ENCODE measurements at places on chromosomes 4 and X. TPM values are rescaled to one million over a fixed set of nuclear protein-coding genes. Genes with fewer than 3 reads are reported as not detected.

UGT2B28 gene
- not detected for total RNA-seq

SHOX gene
- not detected for total RNA-seq

LRRC66 gene
- 0.30 TPM for total RNA-seq

MAGEE2 gene
- not detected for total RNA-seq

HOPX gene
- total RNA-seq: 215 TPM

BEX1 gene
- total RNA-seq: not detected

IQCM gene
- total RNA-seq: not detected

DNA sequence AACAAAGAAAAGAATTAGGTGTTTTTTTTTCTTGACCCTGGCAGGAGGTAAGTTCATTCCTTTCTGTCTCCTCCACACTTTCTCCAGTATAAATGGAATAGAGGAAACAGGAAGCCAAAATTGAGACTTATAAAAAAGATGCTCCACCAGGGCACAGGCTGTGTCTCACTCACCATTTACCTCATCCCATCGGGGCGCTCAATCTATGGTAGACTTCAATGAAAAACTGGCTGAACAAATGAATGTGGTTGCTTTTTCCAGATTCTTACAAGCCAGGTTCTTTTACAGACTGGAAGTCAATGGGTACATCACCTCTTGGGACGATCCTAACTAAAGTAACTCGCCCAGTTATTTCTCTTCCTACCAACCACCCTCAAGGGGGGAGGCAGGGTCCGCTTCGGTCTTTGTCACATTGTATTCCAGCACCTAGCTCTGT is 685 bp downstream of the COMMD8 start:
- peak overlapping the region; percentile 69 for H3K27ac ChIP-seq
- peaks cover 11% of the 10 kb centered on the region for H3K36me3 ChIP-seq
- peak overlapping the region; percentile 80 for H3K4me3 ChIP-seq
- H3K4me1 ChIP-seq: peaks cover 29% of the 10 kb centered on the region
- DNase-seq: no peak

DNA sequence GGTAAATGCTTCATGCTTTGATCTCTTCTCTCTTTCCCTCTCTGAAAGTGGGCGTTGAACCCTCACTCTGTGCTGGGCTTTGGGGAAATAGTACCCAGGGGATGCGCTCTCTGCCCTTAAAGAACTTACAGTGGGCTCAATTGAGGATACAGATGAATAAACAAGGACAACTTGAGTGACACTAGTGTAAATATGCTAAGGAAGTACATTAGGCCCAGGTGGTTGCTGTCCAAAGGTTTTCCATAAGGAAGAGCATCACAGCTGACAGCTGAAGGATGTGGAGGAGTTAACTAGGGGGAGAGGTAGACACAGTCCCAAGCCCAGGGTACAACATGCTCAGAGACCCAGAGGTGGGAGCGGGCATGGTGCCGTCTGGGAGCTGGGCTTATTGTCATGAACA is 49.4 kb downstream of the TENM3 start:
- no peaks in the 10 kb centered on the region for H3K36me3 ChIP-seq
- H3K27me3 ChIP-seq: no peaks in the 10 kb centered on the region
- no peaks in the 10 kb centered on the region for H3K4me1 ChIP-seq
- H3K4me3 ChIP-seq: no peak overlapping the region

DNA sequence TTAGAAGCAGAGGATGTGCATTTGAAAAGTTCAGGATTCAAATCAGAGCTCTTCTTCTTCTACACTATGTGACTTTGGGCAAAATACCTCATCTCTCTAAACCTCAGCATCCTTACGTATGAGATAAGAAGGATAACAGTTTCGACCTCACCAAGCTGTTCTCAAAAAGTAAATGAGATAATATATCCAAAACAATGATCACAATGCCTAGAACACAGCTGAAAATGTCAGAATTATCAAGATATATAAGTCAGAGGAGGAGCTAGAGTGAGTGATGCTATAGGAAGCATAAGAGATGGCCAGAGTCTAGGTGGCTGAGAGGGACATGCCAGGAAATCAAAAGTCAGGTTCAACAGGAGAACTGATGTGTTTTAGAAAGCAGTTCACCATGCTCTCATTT is 168.0 kb downstream of the EFHC2 start:
- H3K4me1 ChIP-seq: no peaks in the 10 kb centered on the region
- H3K4me3 ChIP-seq: no peak overlapping the region
- DNase-seq: no peak
- H3K27me3 ChIP-seq: no peaks in the 10 kb centered on the region
- H3K36me3 ChIP-seq: no peaks in the 10 kb centered on the region

DNA sequence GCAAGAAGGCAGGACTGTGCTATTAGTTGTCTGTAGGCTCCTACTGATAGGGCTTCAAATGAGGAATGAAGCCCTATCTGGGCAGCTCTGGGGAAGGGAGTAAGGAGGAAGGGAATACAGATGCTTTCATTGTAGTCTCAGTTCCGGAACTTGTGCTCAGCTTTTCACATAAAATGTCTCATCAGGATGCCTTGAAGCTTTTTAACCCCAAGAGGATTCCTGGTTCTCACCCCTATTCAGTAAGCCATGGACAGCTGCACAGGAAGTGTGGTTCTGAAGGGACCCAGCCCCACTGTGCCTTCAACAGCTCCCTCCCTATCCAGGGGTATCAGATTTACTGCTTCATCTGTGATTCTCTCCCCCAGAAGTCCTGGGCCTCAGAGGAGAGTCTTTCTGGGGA is 5.0 kb downstream of the ARMCX5 start:
- DNase-seq: no peak
- peaks cover 14% of the 10 kb centered on the region for H3K4me1 ChIP-seq
- no peak overlapping the region for H3K27ac ChIP-seq
- peaks cover 23% of the 10 kb centered on the region for H3K36me3 ChIP-seq
- no peak overlapping the region for H3K4me3 ChIP-seq
- H3K27me3 ChIP-seq: no peaks in the 10 kb centered on the region

DNA sequence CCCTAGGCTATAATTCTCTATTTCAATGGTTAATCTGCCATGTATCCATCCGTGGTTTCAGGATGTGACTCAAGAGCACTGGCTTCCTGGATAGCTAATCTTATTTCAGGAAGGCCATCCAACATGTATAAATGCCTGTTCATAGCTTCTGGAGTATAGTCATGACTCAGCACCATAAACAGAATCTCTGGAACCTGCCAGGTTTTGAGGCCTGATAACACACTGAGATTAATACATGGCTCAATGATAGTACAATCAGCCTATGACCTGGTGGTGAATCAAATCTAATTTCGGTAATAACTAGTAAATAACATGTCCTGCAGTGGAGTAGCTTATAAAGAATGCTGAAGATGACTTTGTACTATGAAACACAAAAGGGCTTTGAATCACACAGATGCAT is 5.7 kb upstream of the IL13RA2 start:
- DNase-seq: no peak
- no peaks in the 10 kb centered on the region for H3K27me3 ChIP-seq
- H3K36me3 ChIP-seq: no peaks in the 10 kb centered on the region
- H3K27ac ChIP-seq: no peak overlapping the region

DNA sequence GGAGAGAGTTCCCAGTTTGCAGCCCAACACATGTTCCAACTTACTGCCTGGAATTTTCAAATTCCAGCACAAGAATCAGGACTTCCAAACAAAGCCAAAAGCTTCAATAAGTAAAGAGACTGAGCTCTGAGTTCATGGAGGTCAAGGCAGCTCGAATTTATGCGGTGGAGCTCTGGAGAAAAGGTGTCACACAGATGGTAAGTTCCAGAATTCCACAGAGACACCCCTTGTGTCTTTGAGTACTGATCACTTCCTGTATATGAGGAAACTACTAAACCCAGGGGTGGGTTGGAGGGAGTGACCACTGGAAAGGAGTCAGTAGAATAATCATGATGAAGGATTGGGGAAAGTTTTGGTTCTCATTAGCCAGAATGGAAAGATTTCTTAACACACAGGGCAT is 118.5 kb upstream of the GUCY1A1 start:
- H3K36me3 ChIP-seq: no peaks in the 10 kb centered on the region
- H3K4me3 ChIP-seq: no peak overlapping the region
- DNase-seq: no peak
- H3K27me3 ChIP-seq: peaks cover 1% of the 10 kb centered on the region

DNA sequence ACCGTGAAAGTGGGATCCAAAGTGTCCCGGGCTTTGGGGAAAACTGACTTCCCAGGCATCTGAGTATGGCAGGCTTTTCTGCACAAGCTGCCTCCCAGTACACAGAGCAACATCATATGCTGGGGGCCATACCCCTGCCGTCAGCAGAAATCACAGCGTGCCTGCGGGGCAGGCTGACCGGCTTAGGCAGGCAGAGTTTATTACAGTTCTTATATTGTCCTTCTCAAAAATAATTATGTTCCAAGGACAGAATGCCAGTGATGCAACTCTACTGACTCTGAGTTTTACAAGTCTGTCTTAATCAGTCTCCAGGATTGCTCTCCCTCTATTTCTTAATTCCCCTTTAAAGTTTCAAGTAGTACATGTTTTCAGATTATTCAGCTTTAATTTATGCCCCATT is 37.0 kb downstream of the IL21 start:
- no peak for DNase-seq
- H3K36me3 ChIP-seq: no peaks in the 10 kb centered on the region
- H3K4me3 ChIP-seq: no peak overlapping the region
- H3K27ac ChIP-seq: peak overlapping the region; percentile 74
- H3K4me1 ChIP-seq: peaks cover 34% of the 10 kb centered on the region

DNA sequence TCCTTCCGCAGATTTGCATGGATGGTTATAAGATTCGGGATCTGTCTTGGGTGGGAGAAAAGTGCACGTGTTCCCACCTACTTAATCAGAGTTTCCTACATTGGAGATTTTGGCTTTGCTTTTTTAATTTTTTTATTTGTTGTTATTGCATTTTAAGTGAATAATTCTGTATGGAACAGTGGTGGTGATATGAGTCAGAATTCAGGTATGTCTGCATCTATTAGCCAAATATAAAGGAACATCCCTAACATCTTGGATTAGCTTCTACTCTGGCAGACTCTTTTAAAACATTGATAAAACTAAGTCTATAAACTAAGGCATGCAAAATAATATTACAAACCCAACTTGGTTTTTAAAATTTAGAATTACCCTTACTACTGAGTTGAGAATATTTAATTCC is 659.8 kb upstream of the EPHA5 start:
- no peaks in the 10 kb centered on the region for H3K4me1 ChIP-seq
- no peak overlapping the region for H3K27ac ChIP-seq
- no peak overlapping the region for H3K4me3 ChIP-seq
- DNase-seq: no peak

DNA sequence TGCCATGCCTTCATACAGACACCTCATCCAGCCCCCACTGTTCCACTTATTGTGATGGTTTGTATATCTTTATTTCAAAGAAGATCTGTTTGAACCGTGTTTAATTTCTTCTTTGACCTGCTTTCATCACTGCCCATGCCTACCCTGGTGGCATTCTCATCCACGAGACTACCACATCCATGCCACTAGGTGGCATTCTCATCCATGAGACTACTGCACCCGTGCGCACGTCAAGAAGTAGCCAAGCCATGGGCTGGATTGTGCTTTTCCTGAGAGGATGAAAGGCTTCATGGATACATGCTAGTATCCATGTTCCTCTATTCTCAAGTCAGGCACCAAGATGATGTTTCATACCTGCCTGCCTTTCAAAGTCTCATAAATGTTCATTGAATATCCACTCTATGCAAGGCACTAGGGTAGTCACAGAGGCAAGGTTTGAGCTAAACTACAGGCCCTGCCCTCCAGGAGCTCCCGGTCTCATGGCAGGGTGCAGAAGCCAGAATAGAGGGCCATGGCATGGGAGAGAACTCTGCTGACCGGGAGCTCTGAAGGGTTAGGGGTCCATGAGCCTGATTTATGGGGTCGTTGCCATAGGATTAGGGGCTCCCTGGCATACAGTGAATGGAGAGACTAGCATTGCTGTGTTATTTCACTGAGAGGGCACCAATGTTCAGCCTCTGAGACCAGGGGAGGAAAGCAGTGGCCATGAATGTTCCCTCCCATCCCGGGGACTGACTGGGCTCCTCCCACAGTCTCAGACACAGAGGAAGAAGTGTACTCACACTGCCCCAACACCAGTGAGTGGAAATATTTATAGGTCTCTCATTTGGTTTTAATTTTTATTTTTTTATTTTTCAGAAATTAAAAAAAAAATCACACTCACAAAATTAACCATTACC is 24.8 kb upstream of the EOLA2 start:
- DNase-seq: peak; percentile 25
- H3K4me3 ChIP-seq: no peak overlapping the region
- H3K27ac ChIP-seq: no peak overlapping the region
- peaks cover 16% of the 10 kb centered on the region for H3K36me3 ChIP-seq
- no peaks in the 10 kb centered on the region for H3K27me3 ChIP-seq

DNA sequence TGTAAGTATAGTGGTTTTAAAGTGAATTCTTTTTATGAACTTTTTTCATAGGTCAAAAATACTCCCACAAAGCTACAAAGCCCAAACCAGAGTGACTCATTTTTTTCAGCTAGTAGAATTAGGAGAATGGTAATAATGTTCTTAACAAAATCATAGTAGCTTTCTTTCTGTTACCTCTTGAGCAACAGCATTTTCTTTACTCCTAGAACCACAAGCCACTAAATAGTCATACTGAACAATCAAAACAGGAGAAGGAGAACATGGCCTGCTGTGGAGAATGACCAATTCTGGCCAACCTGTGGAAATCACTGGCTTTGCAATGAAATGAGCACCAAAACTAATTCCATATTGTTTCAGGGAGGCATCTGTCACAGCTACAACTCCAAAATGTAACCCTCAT is 112.9 kb downstream of the AMMECR1 start:
- H3K4me3 ChIP-seq: no peak overlapping the region
- no peaks in the 10 kb centered on the region for H3K27me3 ChIP-seq
- H3K36me3 ChIP-seq: peaks cover 23% of the 10 kb centered on the region
- H3K27ac ChIP-seq: no peak overlapping the region
- DNase-seq: no peak

GRCh38 chr4:186699881-186700397 is 23.7 kb downstream of the FAT1 start:
- no peak overlapping the region for H3K4me3 ChIP-seq
- no peak for DNase-seq
- no peaks in the 10 kb centered on the region for H3K36me3 ChIP-seq
- H3K27ac ChIP-seq: no peak overlapping the region

DNA sequence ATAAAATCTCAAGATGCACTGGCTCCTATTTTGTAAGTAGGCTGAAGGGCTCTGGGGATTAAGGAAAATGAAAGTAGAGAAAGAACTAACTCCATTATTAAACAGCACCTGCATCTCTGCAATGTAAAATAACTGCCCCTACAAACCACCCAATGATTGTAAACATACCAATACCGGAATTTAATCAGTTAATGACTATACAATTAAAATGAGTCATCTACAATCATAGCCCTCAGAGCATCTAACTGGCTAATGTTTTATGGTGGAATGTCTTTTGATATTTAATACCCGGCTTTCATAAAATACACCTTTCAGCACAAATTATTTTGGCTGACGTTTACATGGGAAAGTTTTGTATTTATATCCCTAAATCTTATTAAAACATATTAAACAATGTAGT is 142.3 kb downstream of the PAPSS1 start:
- no peak overlapping the region for H3K4me3 ChIP-seq
- H3K27me3 ChIP-seq: peaks cover 2% of the 10 kb centered on the region
- H3K27ac ChIP-seq: no peak overlapping the region
- no peaks in the 10 kb centered on the region for H3K4me1 ChIP-seq
- DNase-seq: no peak
- no peaks in the 10 kb centered on the region for H3K36me3 ChIP-seq

- no peak overlapping the region for H3K27ac ChIP-seq
- H3K27me3 ChIP-seq: peaks cover 57% of the 10 kb centered on the region
- DNase-seq: no peak
Observed at GRCh38 chr4:6245246-6246169, 24.1 kb upstream of the WFS1 start.

Measured in activated CD4-positive, alpha-beta memory T cell treated with anti-CD3 and anti-CD28 coated beads, Interleukin-2, amount 10 ng/mL, durations not matched to agents 7 days and 5 days (primary cell).